ENCODE measurements at places on chromosomes 16 and 17. TPM values are rescaled to one million over a fixed set of nuclear protein-coding genes. Genes with fewer than 3 reads are reported as not detected.

EFNB3 gene
- under 0.01 TPM for total RNA-seq

PRAC2 gene
- total RNA-seq = not detected

KIF2B gene
- total RNA-seq = not detected

SKA2 gene
- 22.1 TPM for total RNA-seq

KRT32 gene
- total RNA-seq = not detected

FAM20A gene
- 0.26 TPM for total RNA-seq

STRADA gene
- 10.5 TPM for total RNA-seq

GPT2 gene
- 41.3 TPM for total RNA-seq

CSF3 gene
- total RNA-seq = under 0.01 TPM

PTX4 gene
- under 0.01 TPM for total RNA-seq

RAB37 gene
- 0.38 TPM for total RNA-seq

CD79B gene
- not detected for total RNA-seq

CLEC16A gene
- total RNA-seq = 13.8 TPM

CLEC3A gene
- not detected for total RNA-seq

HIGD1B gene
- total RNA-seq = not detected

ORC6 gene
- 1.7 TPM for total RNA-seq

KCTD5 gene
- total RNA-seq = 28.4 TPM

ASGR1 gene
- total RNA-seq = 0.38 TPM

CACNG5 gene
- not detected for total RNA-seq

CIAO2B gene
- total RNA-seq = 333 TPM

SLC5A10 gene
- 0.13 TPM for total RNA-seq

C17orf100 gene
- total RNA-seq = 0.13 TPM

ADAT1 gene
- 67.9 TPM for total RNA-seq

CRYBA1 gene
- not detected for total RNA-seq

ITGAX gene
- under 0.01 TPM for total RNA-seq

SOST gene
- total RNA-seq = not detected

GINS2 gene
- total RNA-seq = 2.0 TPM

PITPNM3 gene
- total RNA-seq = 42.9 TPM

UNC45B gene
- total RNA-seq = not detected

KRT16 gene
- total RNA-seq = 1,390 TPM

PRSS33 gene
- total RNA-seq = not detected

CEP295NL gene
- total RNA-seq = 0.13 TPM

COPZ2 gene
- 8.2 TPM for total RNA-seq

KRTAP9-4 gene
- not detected for total RNA-seq

MT4 gene
- not detected for total RNA-seq

TBC1D3H gene
- total RNA-seq = not detected

CCL4L2 gene
- total RNA-seq = not detected

STAC2 gene
- not detected for total RNA-seq

ADCY9 gene
- 16.6 TPM for total RNA-seq

SLC6A2 gene
- 0.26 TPM for total RNA-seq

KCNJ18 gene
- total RNA-seq = not detected

MYH1 gene
- not detected for total RNA-seq

TM4SF5 gene
- total RNA-seq = not detected

CA7 gene
- total RNA-seq = not detected

SGCA gene
- not detected for total RNA-seq

TMED6 gene
- 0.13 TPM for total RNA-seq

KRT39 gene
- total RNA-seq = not detected

LRRC75A gene
- total RNA-seq = not detected

SPECC1 gene
- 57.1 TPM for total RNA-seq

CLDN9 gene
- under 0.01 TPM for total RNA-seq

TP53TG3F gene
- total RNA-seq = not detected

HSF4 gene
- 8.1 TPM for total RNA-seq

CCR7 gene
- total RNA-seq = not detected

FAM117A gene
- 0.53 TPM for total RNA-seq
